ENCODE measurements at places on chromosomes 16 and 17.

- DNase-seq: no peak
Measured at GRCh38 chr16:69141936-69142335, 9.5 kb downstream of the UTP4 start.

- no peak for DNase-seq
Measured at GRCh38 chr17:46194393-46195216, 1.4 kb upstream of the KANSL1 start.

DNA sequence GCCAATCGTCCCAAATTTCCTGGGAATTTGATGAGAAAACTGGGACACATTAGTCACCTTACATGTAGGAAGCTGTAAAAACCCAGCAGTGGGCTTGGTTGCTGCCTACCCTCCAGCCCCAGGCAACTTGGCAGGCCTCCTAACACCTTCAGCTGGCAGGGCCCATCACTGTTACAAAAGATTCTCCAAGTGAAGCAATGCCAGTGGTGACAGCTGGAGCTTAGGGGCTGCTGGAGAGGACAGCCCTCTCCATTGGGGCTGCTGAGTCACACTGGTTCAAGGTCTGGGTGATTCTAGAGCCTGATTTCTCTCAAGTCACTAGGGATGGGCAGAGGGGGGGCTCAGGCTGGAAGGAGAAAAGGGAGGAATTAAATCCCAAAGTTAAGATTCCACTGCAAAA, 180.6 kb downstream of the COPRS start:
- DNase-seq: no peak

- DNase-seq: peak; percentile 3
Measured at GRCh38 chr16:51818342-51818944, 667.4 kb upstream of the SALL1 start.

- no peak for DNase-seq
Measured at GRCh38 chr17:35523296-35523695, 14.2 kb downstream of the SLFN12L start.
